ENCODE measurements at places on chromosomes 16 and 17.
A peak's percentile ranks its signal among the peaks of the same experiment; 100 is the strongest.

GRCh38 chr16:22348291-22348690, 26.1 kb downstream of the CDR2 start:
- no peak overlapping the region for H3K27ac ChIP-seq
- H3K4me3 ChIP-seq, result no peak overlapping the region
- H3K4me1 ChIP-seq, result no peaks in the 10 kb centered on the region

DNA sequence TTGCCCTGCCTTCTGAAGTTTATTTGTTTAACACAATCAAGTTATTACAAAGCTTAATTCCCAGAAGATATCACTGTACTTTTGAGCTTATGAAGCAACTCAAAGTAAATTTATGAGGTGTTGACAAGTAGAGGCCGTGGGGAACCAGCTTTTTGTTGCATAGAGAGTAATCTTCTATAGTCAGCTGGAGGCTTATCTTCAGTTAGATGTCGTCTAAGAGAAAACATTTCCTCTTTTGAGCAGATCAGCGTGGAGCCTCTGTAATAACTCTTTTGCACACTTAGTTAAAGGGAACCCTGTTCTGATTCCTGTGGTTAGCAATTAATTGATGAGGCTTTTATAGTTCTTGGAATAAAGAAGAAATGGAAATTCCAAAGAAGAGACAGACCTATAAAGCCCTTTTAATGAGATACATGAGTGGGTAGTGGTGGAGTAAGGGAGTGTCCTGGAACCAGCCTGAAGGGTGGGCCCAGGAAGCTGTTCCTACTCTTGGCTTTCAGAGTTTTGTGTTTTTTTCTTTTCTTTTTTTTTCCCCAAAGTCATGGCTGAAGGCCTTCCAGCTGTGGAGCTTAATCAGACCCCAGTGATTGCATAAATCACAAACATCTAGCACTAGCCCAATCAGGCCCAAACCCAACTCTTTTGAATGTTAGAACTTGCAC, 28.9 kb upstream of the MAP3K14 start:
- DNase-seq, result no peak
- H3K4me3 ChIP-seq, result no peak overlapping the region
- peaks cover 27% of the 10 kb centered on the region for H3K4me1 ChIP-seq
- H3K27me3 ChIP-seq, result peaks cover 14% of the 10 kb centered on the region
- no peaks in the 10 kb centered on the region for H3K36me3 ChIP-seq

DNA sequence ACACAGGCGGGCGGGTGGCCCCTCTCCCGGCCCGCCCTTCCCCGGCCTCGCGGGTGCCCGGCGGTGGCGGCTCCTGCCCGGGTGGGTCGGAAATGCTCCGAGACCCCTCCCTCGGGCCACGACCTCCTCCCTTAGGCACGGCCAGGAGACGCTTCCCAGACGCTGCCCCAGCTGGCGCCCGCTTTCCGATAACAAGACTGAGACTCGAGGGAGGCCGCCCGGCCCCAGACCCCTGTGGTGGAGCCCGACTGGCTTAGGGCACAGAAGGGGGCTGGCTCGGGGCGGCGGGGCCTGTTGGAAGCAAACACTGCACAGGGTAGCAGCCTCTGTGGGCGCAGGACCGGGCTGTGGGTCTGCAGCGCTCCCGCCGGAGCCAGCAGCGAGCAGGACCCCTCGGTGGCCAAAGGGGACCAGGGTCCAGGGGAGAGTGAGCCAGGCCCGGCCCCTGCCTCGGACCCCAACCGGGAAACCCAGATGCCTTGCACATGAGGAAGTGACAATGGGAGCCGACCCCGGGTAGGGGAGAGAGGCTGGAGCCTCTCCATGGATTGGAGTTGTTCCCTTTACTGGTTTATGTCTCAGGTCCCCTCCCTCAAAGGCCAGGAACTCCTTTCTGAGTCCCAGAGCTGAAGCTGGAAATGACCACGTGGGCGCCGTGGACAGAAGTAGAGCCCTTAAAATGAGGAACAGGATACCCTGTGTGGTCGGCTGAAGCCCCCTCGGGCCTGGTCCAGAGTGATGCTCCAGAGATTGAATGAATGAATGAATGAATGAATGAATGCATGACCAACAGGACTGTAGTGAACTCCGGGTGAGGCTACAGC, 19.8 kb upstream of the ADCY7 start:
- peak overlapping the region; percentile 81 for H3K4me3 ChIP-seq
- DNase-seq, result peak; percentile 62
- no peak overlapping the region for H3K27ac ChIP-seq
- H3K36me3 ChIP-seq, result no peaks in the 10 kb centered on the region

- H3K4me3 ChIP-seq, result peak overlapping the region; percentile 18
- no peak overlapping the region for H3K27ac ChIP-seq
- H3K4me1 ChIP-seq, result peaks cover 9% of the 10 kb centered on the region
- H3K27me3 ChIP-seq, result peaks cover 68% of the 10 kb centered on the region
- DNase-seq, result no peak
Observed at GRCh38 chr17:74861662-74862107, 2.0 kb upstream of the GRIN2C start.

DNA sequence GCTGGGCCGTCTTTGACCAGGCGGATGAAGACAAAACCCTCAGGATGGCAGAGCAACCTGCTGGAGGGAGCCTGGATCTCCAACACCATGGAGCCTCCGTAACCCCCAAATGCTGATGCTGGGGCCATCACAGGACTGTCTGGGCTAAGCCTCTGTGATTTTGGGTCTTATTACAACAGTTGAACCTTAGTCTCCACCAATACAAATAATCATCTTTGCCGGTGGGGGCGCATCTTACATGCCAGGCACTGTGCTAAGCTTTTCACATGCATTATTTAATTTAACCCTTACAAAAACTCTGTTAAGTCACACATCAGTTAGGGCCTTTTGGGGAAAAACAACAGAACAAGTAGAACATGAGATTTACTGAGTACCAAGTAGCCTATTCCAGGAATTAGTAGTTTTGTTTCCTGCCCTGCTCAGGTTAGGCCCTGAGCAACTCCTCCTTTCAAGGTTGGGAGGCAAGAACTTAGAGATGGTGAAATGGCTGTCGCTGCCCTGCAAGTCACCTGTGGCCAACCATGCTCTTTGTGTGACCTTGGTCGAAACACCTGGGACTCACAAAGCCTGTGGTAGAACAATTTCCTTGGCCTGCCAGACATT, 8.9 kb upstream of the ITGAM start:
- H3K27ac ChIP-seq, result no peak overlapping the region
- no peak overlapping the region for H3K4me3 ChIP-seq
- no peak for DNase-seq
- no peaks in the 10 kb centered on the region for H3K36me3 ChIP-seq

DNA sequence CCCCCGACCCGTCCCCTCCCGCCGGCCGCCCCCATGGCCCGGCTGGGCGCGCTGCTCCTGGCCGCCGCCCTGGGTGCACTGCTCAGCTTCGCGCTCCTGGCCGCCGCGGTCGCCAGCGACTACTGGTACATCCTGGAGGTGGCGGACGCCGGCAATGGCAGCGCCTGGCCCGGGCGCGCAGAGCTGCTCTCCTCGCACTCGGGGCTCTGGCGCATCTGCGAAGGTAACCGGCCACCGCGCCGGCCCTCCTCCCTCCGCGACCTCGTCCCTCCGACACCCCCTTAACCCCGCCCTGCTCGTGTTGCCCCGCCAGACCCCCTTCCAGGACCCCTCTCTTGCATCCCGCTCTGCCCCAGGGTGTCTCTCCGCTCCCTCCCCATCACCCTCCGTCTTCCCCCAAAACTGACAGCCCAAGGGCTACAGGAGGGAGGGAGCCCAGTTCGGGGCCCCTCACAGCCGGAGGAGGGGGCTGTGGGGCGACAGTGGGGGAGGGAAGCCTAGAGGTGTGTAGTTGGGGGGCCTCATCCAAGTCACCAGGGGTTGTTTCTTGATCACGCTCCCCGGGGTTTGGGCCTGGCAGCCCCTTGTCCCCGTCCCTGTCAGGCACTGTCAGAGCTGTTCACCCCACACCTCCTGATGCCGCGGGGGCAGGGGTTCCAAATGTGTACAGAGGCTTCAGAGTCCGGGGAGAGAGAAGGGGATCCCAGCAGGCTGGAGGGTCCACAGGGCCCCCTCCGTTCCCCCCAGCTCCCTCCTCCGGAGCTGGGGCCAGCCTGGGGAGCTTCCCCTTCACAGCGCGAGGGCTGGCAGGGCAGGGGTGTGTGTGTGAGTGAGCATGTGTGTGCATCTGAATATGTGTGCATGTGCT, 794 bp downstream of the TMEM235 start:
- DNase-seq, result peak; percentile 72
- H3K4me1 ChIP-seq, result no peaks in the 10 kb centered on the region
- peak overlapping the region; percentile 52 for H3K4me3 ChIP-seq

DNA sequence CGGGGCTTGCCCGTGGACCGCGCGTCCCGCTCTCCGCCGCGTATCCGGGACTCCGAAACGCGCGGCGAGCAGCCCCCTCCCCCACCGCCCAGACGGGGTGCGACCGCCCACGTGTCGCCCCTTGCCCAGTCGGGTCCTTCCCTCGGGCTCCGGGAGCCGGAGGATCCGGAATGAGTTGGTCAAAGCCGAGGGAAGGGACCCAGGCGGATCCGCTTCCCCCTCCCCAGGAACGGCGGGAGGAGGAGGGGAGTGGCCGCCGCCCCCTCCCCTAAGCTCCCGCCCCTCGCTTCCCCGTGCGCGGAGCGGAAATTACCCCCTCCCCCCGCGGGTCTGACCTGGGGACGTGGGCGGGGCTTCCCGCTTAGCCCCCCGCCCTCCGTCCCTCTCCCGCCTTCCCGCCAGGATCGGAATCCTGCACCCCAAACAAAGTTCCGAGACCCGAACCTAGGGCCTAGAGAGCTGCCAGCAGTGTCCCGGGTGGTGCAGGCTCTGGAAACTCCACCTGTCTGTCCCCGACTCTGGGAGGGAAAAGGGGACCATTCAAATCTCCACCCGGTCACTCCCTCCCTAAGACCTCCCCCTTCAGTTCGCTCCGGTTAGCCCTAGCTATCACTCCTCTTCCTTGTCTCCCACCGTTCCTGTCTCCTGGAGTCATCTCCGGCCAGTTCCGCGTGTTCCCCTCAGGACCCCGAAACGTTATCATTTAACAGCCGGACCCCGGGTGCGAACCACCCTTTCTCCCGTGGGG, 1.0 kb upstream of the IGF2BP1 start:
- peak overlapping the region; percentile 97 for H3K4me3 ChIP-seq
- H3K27me3 ChIP-seq, result peaks cover 8% of the 10 kb centered on the region
- peaks cover 27% of the 10 kb centered on the region for H3K36me3 ChIP-seq
- H3K4me1 ChIP-seq, result peaks cover 52% of the 10 kb centered on the region

GRCh38 chr17:81696218-81696941, 6.8 kb upstream of the MRPL12 start:
- H3K27ac ChIP-seq, result no peak overlapping the region
- H3K27me3 ChIP-seq, result no peaks in the 10 kb centered on the region
- no peak overlapping the region for H3K4me3 ChIP-seq
- peaks cover 7% of the 10 kb centered on the region for H3K4me1 ChIP-seq

- peaks cover 10% of the 10 kb centered on the region for H3K4me1 ChIP-seq
- no peak overlapping the region for H3K27ac ChIP-seq
- DNase-seq, result no peak
- peaks cover 34% of the 10 kb centered on the region for H3K27me3 ChIP-seq
Observed at GRCh38 chr17:45923511-45924268, 29.3 kb downstream of the MAPT start.

GRCh38 chr16:89869911-89870310, 3.5 kb upstream of the TCF25 start:
- no peak overlapping the region for H3K4me3 ChIP-seq
- peaks cover 24% of the 10 kb centered on the region for H3K36me3 ChIP-seq
- no peak overlapping the region for H3K27ac ChIP-seq
- no peak for DNase-seq
- no peaks in the 10 kb centered on the region for H3K27me3 ChIP-seq

DNA sequence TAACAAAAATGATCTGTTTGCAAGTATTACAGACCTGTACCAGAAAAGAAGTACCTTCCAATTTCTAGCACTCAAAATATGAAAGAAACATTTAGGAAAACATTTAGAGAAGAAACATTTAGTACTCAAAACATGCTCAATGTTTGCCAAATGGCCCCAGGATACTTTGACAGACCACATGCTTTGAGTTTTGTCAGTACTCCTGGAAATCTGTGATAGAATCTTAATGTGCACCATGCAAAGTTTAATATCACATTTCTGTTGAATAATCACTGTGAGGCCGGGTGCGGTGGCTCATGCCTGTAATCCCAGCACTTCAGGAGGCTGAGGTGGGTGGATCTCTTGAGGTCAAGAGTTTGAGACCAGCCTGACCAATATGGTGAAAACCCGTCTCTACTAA, 8.5 kb upstream of the ZC3H7A start:
- no peak overlapping the region for H3K27ac ChIP-seq
- no peaks in the 10 kb centered on the region for H3K36me3 ChIP-seq
- H3K27me3 ChIP-seq, result no peaks in the 10 kb centered on the region
- H3K4me1 ChIP-seq, result peaks cover 6% of the 10 kb centered on the region
- DNase-seq, result no peak

GRCh38 chr16:30447512-30448226, 2.0 kb upstream of the SEPHS2 start:
- H3K4me1 ChIP-seq, result peaks cover 38% of the 10 kb centered on the region
- no peak for DNase-seq
- no peak overlapping the region for H3K27ac ChIP-seq
- H3K4me3 ChIP-seq, result no peak overlapping the region

GRCh38 chr16:50313596-50314478, 47.5 kb downstream of the ADCY7 start:
- peak overlapping the region; percentile 90 for H3K27ac ChIP-seq

DNA sequence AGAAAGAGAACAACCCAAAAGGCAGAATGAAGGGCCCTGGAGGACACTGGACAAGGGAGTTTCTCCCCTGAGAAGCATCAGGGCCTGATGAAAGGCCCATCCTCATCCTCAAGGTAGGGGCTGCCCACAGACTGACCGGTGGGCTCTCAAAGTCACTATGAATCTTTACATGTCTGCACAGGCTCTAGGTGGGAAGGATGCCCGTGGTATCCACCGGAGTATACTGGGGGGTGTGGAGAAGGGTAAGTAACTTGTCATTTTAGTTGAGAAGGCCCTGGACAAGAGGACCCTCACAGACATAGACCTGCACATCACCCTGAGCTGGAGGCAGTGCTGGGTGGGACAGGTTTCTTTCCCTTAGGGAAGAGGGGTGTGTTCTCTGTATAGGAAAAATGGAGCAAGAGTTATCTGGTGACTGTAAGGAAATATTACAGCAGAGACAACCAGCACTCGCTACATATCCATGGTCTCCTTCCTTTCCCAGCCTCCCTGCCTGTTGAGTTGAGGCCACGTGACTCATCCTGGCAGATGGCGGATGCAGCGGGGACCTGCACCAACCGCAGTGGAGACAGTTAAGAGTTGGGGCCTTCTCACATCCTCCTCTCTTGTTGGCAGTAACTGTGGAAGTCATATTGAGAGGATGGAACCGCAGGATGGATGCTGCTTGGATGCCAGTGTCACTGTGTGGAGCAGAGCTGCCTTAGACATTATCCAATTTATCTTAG, 45.6 kb upstream of the KCNJ12 start:
- peaks cover 9% of the 10 kb centered on the region for H3K4me1 ChIP-seq
- H3K4me3 ChIP-seq, result no peak overlapping the region
- no peaks in the 10 kb centered on the region for H3K36me3 ChIP-seq
- H3K27ac ChIP-seq, result peak overlapping the region; percentile 17

DNA sequence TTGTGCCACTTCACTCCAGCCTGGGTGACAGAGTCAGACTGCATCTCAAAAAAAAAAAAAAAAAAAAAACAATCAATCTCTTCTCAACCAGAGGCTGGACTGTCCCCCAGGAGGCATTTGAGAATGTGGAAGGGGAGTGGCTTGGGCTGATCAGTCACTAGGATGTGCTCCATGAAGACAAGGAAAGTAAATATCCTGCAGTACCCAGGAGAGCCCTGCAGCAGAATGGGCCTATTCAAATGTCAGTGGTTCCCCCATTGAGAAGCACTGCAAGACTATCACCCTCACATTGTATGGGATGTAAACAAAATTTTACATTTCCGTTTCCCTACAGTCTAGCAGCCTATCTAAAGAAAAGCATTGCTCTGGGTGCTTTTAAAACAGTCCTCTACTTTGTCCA, 70.3 kb downstream of the DNAH9 start:
- no peaks in the 10 kb centered on the region for H3K36me3 ChIP-seq
- no peak for DNase-seq
- no peak overlapping the region for H3K27ac ChIP-seq
- no peak overlapping the region for H3K4me3 ChIP-seq
- H3K4me1 ChIP-seq, result peaks cover 10% of the 10 kb centered on the region

Data from nephron progenitor cell (in vitro differentiated cells).